ENCODE measurements at places on chromosomes 6 and 20.
A peak's percentile ranks its signal among the peaks of the same experiment; 100 is the strongest.

GRCh38 chr20:38303908-38304379 lies at the start of gene BPI:
Gene BPI (plus strand): TSS chr20:38304156. CDS start chr20:38304224, 68 bp downstream.
- peak; percentile 4 for DNase-seq

GRCh38 chr6:140043357-140043756 lies 668.9 kb upstream of the CITED2 start:
- DNase-seq, result peak; percentile 5

DNA sequence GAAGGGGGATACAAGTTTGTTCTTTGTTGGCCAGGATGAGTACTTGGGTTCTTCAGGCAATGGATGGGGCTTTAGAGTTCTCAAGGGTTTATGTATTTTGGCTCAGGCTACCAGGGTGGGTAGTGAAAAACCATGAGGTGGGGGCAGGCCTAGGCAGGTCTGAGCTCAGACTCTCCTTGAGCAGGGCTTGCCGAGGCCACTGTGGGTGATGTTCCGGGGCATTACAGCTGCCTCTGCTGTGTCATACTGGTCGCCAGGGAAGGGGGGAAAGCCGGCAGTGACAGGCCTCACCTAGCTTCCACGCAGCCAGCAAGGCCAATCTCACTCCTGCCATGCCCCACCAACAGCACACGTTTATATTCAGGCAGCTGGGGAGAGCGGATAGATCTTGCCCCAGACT lies 79.6 kb downstream of the BCKDHB start:
- no peak for DNase-seq

DNA sequence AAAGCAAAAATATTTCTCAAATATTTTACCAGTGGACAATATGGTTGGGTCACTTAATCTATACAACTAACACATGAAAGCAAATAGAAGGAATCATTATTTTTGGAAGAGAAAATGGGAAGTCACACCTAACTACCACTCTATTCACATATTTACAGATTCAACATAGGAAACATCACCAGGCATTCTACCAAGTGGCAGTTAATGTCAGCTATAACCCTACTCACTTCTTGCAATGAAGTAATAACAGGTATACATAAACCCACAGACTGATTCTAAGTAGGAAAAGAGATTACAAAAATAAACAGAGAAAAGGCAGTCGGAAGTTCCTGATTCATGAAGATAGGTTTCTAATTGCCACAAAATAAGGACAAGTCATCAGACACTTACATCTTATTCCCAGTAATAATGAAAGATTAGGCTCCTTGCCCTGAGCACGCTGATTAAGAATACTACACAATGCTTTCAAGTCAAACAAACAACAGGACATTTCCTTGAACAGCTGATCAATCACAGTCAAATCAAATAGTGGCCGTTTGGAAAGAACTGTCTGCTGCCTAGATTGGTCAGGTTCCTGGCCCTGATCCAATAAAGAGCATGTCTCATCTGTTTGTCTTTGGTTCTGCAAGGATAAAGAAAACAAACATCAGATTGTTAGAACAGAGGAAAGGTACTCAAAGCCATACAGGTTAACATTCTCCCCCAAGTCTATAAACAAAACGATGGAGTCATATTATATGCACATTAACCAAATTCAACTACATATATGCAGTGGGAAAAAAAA lies 79.2 kb upstream of the PLN start:
- no peak for DNase-seq

GRCh38 chr6:5695260-5696245 lies 311.2 kb downstream of the NRN1 start:
- DNase-seq, result no peak

GRCh38 chr20:37516811-37517750 lies 4.0 kb upstream of the NNAT start:
- DNase-seq, result no peak

Measured in T-helper 2 cell treated with Interferon-gamma antibody and Interleukin-4, amounts not matched to agents 5 μg/mL and 100 μg/mL, for 36 hours (primary cell).